Dermis blood vessel endothelial cell (primary cell): ENCODE measurements at places on chromosomes 6 and 20. TPM values are rescaled to one million over a fixed set of nuclear protein-coding genes. Genes with fewer than 3 reads are reported as not detected.

F13A1 gene
- total RNA-seq = not detected in 2 replicates

C6orf141 gene
- 42.3 and 60.4 TPM in 2 replicates for total RNA-seq

SPEF1 gene
- total RNA-seq = 0.05 TPM in 1 of 2 replicates, not detected in the other

ANKRD66 gene
- not detected in 2 replicates for total RNA-seq

BCAS4 gene
- total RNA-seq = 0.34 and 0.51 TPM in 2 replicates

CST1 gene
- 0.19 TPM in 1 of 2 replicates, not detected in the other for total RNA-seq

GINS1 gene
- total RNA-seq = 10.4 and 20.8 TPM in 2 replicates

DACT2 gene
- total RNA-seq = not detected in 2 replicates

TTBK1 gene
- total RNA-seq = 0.05 TPM in 1 of 2 replicates, not detected in the other

MICA gene
- total RNA-seq = 40.3 and 57.9 TPM in 2 replicates

ASIP gene
- not detected in 2 replicates for total RNA-seq

PHACTR1 gene
- total RNA-seq = 2.4 and 4.1 TPM in 2 replicates

CFAP206 gene
- 0.19 and 0.51 TPM in 2 replicates for total RNA-seq

DLK2 gene
- 0.60 and 0.68 TPM in 2 replicates for total RNA-seq
